ENCODE measurements at places on chromosomes 7 and 10.

DNA sequence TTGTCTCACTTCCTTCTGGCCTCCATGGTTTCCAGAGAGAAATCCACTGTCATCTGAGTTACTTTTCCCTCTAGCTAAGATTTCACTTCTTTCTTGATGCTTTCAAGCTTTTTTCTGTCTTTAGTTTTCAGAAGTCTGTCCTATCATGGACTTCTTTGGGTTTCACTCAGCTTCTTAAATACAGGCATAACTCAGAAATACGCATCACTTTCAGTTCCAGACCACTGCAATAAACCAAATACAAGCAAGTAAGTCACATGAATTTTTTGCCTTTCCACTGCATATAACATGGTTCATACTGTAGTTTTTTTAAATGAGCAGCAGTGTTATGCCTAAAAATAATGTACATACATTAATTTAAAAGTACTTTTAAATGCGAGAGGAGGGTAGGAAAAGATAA is 48.7 kb downstream of the STK17A start:
- DNase-seq: no peak

DNA sequence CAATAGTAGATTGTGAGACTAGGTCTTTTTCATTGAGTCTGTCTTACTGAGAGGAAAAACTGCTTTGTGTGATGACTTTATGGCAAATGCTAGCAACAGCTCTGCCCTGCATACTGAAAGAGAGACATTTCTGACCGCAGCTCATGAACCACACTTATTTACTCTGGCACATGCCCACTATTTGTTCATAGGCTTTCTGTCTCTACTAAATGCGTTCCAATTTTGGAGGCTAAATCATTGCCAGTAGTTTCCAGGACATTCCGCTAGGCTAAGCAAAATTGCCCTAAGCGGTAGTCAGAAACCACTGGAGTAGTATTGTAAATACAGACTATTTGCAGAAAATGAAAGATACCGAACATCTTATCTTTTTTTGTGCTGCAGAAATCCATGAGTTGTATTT is 55.6 kb upstream of the DLX6 start:
- DNase-seq: no peak

DNA sequence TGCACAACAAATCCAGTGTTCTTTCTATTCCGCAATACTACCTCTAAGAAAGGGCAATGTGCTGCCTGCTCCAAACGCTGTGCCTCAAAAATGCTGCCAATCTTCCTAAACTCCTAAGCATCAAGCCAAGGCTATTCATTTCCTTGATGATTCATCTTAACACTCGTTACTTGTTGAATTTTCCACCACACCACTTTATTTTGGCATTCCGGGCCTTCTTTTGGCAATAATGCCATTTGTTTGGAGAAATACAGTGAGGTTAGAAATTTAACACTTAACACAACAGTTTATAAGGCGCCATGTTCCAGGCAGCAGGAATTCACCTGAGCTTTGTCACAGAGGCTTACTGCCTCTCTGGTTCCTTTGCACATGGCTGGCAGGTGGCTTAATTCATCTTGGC is 82.6 kb upstream of the ABCB5 start:
- DNase-seq: no peak

- no peak for DNase-seq
These were observed 14.0 kb downstream of the RASGEF1A start for GRCh38 chr10:43252783-43253341.
